ENCODE measurements at places on chromosomes 3 and 15.

DNA sequence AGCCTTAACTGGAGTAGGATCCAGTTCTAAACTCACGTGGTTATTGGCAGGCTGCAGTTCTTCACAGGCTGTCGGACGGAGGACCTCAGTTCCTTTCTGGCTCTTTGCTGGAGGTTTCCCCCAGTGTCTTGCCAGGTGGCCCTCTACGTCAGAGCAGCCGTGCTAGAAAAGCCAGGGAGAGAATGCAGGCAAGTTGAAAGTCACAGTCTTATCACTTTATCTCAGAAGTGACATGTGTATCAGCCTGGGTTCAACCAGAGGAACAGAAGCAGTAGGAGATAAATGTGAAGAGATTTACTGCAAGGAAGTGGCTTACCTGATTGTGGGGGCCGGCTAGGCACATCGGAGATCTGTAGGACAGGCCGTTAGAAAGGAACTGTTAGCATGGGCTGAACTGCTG, 125.3 kb upstream of the BNIP2 start:
- no peak for DNase-seq

DNA sequence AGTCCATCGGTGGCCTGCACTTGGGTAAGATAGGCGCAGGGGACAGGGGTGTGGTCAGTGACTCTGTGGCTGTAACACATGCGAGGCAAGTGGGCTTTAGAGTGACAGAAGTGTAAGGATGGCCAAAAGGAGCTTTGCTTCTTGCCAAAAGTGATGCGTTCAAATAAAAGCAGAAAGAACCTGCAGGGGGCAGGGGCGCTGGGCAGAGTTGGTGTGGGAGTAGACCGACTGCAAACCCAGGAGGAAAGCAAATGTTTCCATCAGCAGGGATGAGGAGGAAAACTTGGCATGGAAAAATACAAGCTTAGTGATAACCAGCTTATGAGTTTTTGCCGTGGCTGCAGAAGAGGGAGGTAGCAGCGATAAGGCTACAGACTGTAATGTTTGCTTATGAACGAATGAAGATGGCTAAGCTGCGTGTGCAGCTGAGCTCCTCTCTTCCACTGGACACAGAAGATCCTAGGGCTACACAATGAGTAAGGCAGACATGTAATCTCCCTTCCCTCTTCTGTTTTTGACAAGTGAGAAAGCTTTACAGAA, 149.4 kb downstream of the WNT5A start:
- DNase-seq: no peak

DNA sequence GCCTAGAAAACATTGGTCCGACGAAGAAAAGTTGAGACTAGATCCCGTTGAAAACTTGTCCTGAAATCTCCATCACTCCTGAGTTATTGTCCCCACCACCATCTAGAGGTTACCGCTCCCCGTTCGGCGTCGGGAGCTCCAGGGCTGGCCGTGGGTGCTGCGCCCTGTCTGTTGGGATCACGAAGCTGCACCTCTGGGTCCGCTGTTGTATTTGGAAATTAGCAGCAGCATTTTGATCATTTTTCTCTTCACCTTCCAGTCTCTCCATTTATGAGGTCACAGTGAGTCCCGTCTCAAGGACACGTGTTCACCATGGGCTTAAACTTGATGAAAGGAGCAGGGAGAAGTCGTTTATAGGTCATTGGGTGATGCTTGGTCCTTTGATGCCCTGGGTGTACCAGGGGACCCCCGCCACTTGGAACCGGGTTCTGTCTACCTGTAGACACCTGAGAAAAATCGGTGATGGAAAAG, 565 bp downstream of the MANF start:
- no peak for DNase-seq

GRCh38 chr3:88410259-88410658, 260.5 kb downstream of the C3orf38 start:
- peak; percentile 14 for DNase-seq

DNA sequence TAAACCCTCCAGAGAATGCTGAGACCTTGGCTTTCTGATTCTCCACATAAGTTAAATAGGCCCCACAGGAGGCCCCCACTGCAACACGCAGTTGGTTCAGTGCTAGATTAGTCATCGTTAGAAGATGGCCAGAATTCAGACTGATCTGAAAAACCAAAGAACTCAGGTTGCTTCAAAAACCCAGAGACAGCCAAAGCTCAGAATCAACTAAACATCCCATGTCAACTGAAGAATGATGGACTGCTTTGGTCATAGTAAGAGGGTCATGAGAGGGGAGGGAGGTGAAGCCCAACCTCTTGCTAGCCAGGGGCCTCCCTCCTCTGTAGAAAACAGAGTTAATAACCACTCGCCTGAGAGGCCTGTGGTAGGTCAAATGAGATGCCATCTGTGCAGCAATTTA, 93.1 kb downstream of the AKAP13 start:
- no peak for DNase-seq

- DNase-seq: no peak
Measured at GRCh38 chr15:71635735-71636134, 174.6 kb upstream of the NR2E3 start.
